Daoy (cell line): ENCODE measurements at places on chromosomes 12 and 14. TPM values are rescaled to one million over a fixed set of nuclear protein-coding genes. Genes with fewer than 3 reads are reported as not detected.

Gene ARG2
- 19.4 and 37.1 TPM in 2 replicates for total RNA-seq

GRCh38 chr12:29427964-29428363, 47.0 kb upstream of the ERGIC2 start:
- no peak for DNase-seq

DNA sequence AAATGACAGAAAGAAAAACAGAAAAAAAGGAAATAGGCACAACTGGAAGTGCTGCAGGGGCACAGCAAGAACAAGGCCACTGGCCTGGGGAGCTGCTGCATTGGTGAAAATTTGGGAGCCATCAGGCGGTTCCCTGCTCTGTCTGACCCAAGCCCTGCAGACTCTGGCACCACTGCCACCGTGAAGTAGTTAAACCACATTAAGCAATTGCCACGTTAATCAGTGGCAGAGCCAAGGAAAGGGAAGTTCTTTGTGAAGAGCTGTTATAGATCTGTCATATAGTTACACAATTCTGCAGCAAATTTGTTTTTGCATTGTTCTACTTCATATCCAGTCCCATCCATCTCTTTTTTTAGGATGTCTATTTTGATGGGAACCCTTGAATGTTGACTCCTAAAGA, 915.3 kb downstream of the FSCB start:
- no peak for DNase-seq

- DNase-seq: no peak
These were observed 491.7 kb upstream of the LMO3 start for GRCh38 chr12:17097674-17098073.

Gene RTL1
- total RNA-seq: not detected in 2 replicates

GRCh38 chr12:26088998-26089397, 35.8 kb downstream of the BHLHE41 start:
- peak; percentile 25 for DNase-seq
